ENCODE measurements at places on chromosomes 1 and 21.

- no peak for DNase-seq
These were observed 28.1 kb downstream of the KCTD3 start for GRCh38 chr1:215595231-215595630.

DNA sequence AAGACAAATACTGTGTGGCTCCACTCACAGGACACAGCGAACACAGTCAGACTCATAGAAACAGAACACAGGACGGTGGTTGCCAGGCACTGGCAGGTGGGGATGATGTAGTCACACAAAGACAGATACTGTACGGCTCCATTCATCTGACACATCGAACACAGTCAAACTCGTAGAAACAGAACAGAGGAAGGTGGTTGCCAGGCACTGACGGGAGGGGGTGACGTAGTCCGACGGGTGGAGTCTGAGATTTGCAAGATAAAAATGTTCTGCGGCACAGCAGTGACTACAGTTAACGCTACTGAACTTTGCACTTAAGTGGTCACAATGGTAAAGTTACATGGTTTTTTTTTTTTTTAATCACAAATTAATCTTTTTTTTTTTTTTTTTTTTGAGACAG lies 18.7 kb downstream of the C21orf58 start:
- no peak for DNase-seq

DNA sequence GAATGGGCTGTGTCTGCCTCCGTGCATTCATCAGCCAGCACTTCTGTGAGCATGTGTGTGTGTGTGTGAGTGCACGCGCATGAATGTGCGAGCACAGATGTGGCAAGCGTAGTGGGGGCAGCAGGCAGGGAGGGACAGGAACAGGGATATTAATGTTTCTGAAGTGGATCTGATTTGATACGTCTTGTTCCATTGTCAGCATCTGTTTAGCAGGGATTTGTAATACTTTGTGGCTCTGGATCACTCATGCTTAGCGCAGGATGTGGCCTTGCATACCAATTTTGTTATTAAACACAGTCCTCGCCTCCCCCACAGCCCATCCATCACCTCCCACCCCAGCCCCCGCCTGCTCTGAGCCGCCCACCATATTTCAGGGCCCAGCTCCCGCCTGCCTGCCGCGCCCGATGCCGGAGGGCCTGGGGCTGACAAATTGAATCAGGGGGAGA lies 52.4 kb downstream of the TMEM53 start:
- no peak for DNase-seq

DNA sequence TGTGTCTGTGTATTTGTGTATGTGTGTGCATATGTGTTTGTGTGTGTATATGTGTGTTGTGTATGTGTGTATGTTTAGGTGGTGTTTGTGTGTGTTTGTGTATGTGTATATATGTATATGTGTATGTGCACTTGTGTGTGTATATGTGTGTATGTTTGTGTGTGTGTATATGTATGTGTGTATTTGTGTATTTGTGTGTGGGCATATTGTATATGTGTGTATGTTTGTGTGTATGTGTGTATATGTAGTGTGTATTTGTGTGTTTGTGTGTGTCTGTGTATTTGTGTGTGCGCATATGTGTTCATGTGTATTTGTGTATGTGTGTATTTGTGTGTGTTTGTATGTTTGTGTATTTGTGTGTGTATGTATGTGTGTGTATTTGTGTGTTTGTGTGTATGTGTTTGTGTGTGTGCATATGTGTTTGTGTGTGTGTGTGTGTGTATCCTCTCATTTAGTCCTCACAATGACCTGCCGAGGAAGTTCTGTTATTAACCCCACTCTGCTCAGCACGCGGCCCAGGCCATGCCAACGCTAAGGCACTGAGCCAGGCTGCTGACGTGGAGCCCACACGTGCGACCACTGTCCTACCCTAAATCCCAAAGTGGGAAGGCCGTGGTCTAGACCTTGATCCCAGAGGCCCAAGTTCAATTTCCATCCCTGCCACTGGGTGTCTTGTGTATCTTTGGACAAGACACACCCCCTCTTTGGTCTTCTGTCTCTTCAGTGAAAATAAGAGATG lies 43.2 kb upstream of the TMEM51 start:
- DNase-seq, result no peak

DNA sequence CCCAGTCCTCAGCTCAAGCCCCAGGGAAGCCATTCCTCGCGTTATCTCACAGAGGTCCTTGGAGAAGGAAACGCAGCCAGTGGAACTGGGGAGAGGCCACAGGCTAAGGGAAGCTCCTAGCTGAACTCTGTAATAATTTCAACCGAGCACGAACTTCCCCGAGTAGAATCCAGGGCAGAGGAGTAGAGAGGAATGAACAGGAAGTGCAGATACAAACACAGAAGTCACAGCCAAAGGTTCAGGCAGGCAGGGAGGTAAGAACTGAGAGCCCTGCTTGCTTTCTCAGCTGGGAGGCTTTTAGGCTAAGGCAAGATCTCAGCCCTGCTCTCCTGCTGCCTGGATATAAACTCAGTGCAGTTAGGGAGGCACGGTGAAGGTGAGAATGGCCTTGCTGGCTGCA lies 23.7 kb downstream of the WARS2 start:
- no peak for DNase-seq

GRCh38 chr1:159841749-159842148 lies 15.1 kb downstream of the SLAMF8 start:
- DNase-seq, result no peak

- no peak for DNase-seq
These were observed 308.5 kb downstream of the LMX1A start for GRCh38 chr1:165047994-165048393.

DNA sequence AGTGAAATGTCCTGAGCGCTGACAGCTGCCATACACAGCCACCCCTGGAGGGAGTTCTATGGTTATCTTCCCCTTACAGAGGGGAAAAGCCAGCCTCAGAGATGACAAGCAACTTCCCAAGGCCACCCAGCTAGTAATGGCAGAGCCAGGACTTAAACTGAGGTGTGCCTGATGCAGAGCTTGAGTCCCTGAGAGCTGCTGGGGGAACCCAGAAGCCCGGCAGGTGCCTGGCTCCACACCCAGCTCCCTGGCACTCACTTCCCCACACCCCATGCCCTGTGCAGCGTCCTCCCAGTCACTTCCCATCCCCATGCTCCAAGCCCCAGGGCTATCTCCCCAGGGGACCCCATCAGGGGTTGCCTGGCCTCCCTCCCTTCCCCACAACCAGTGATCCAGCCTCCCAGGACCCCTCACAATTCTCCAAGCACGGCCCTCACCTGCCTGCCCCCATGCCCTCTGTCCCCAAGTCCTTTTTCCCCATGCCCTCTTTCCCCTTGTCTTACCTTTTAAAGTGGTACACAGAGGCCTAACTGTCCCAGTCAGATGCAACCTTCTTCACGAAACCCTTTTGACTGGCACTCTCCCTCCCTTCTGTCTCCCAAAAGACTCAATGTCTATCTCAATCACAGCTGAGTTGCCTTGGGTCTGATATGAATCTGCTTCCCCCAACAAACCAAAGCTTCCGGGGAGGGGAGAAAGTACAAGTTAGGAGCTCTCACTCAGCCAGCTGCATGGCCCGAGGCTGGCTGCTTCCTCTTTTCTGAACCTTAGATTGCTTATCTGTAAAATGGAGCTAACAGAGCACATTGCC lies 39.8 kb upstream of the LRP8 start:
- no peak for DNase-seq

DNA sequence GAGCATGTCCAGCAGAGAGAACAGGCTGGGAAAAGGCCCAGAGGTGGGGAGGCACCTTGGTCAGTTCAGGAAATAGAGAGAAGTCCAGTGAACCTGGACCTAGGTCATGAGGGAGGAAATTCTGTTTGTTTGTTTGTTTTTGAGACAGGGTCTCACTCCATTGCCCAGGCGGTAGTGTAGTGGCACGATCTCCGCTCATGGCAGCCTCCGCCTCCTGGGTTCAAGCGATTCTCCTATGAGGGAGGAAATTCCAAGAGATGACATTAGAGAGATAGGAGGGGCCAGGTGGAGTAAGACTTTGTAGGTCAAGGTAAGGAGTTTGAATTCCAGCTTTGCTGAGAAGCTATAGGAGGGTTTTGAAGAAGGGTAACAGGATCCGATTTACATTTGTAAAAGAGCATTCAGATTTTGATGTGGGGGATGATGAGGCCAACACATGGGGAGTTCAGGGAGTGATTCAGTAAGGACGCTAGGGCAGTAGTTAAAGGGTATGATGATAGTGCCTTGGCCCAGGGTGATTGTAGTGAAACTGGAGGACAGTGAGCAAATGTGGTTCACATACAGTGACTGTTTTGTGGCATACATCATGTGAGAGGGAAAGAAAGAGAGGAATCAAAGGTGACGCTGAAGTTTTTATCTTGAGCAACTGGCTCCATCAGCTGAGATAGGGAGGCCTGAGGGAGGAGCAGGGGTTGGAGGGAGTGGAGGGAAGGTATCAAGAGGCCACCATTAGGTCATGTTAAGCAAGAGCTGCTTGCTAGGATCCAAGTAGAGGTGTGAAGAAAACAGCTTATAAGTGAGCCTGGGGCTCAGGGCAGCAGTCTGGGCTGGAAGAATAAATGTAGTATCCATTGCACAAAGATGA lies 8.3 kb upstream of the TRABD2B start:
- no peak for DNase-seq

GRCh38 chr1:44662683-44663030 lies 11.6 kb downstream of the TMEM53 start:
- DNase-seq, result no peak

DNA sequence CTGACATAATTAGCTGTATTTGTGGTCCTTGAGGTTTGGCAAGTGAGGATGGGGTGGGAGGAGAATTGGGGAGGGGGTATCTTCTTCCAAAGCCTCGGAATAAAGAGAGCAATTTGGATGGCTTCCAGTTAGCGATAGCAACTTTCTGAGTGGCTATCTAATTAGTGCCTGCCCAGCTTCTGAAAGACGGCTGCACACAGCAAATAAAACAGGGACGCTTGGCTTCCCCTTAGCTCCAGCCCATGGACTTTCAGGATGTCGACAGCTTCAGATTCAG lies 31.1 kb downstream of the KLHDC7A start:
- DNase-seq, result no peak
